CD4-positive, alpha-beta T cell treated with Interleukin-15 for 4 hours (primary cell): ENCODE measurements at places on chromosomes 7 and 10.

GRCh38 chr10:80614576-80615416, 77.1 kb downstream of the SH2D4B start:
- no peak for DNase-seq

- DNase-seq = no peak
Measured at GRCh38 chr7:18013936-18014335, 13.7 kb downstream of the PRPS1L1 start.

DNA sequence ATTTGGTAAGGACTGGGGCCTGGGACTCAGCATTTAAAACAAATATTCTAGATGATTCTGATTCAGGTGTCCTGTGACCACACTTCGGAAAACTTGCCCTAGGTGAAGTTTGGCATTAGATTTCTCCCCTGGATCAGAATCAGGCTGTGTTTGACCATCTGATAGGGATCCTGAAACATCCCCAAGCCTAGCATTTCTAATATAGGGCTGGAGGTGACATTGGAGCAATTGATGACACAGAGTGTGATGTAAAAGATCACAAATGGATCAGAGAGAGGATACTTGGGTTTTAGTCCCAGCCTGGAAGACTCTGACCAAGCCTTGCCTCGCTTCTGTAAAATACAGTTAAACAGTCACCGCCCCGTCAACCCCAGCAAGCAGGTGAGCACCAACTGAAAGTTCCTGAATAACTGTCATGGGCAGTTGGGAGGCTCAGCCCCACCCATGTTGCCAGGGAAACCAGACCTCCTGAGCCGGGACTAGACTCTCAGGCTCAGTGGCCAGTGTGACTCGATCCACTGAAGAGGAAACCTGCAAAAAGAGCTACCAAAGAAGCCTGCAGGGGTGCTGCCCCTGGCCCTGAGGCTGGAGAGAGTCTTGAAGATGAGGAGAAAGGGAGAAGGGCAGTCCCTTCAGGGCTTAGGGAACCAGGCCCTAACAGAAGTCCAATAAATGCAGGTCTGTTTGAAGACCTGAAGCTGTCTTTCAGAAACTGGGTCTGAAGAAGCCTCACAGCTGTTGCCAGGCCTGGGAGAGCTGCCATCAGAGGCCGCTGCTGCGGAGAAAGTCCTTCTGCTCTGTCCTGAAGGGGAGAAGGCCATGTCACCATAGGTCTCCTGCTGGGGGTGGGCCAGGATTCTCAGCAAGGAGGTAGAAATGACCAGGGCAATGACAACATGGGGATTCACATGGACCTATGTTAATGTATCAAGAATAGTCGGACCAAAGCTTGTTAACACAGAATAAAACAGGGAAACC, 126.1 kb upstream of the KCNMA1 start:
- no peak for DNase-seq

DNA sequence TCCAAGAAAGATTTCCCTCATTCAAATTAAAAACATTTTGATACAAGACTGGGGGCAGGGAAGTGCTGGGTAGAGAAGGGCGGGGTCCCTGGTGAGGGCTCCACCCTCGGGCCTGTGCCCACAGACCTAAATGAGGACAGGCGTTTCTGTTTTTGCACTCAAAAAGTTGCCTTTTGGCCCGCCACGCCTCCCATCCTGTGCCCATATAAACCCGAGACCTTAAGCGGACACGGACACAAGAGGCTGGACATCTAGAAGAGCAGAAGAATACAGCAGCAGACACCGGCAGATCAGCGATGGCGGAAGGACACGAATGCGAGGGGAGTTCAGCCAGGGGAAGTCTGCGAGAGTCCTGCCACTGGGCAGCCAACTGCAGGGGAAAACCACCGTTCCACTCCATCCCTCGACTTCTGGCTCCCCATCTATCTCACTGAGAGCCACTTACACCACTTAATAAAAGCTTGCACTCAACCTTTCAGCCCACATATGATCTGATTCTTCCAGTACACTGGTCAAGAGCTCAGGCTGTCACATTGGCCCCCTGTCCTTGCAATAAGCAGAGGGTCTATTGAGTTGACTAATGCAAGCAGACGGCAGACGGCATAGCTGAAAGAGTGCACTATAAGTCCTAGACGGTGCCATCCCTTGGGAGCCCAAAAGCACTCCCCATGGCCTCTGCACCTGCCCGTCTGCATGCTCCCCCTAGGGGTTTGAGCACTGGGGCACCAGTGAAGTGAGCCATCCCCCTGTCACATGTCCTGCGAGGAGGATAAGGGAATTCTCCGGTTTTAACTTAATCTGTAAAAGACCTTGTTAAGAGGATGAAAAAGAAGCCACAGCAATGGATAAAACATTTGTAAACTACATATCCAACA, 181.8 kb upstream of the PRSS1 start:
- DNase-seq = no peak

GRCh38 chr10:118238573-118239235, 103.4 kb downstream of the FAM204A start:
- DNase-seq = no peak

DNA sequence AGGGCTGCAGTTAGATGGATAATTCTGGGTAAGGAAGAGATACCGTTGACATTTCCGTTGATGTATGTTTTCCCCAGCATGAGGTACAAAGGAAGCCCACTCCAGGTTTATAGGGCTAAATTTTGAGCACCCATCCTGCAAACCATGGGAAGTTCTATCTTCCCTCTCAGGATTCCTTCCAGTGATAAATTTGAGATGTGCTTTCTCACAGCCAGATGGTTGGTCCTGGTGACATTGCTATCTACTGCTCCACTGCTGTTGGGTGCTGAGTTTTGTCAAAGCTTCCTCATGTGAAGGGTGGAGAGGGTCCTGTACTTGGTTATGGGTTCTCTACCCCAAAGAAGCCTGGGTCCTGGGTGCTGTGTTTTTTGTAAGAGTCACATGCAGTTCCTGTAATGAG, 57.4 kb downstream of the CXCL12 start:
- no peak for DNase-seq

DNA sequence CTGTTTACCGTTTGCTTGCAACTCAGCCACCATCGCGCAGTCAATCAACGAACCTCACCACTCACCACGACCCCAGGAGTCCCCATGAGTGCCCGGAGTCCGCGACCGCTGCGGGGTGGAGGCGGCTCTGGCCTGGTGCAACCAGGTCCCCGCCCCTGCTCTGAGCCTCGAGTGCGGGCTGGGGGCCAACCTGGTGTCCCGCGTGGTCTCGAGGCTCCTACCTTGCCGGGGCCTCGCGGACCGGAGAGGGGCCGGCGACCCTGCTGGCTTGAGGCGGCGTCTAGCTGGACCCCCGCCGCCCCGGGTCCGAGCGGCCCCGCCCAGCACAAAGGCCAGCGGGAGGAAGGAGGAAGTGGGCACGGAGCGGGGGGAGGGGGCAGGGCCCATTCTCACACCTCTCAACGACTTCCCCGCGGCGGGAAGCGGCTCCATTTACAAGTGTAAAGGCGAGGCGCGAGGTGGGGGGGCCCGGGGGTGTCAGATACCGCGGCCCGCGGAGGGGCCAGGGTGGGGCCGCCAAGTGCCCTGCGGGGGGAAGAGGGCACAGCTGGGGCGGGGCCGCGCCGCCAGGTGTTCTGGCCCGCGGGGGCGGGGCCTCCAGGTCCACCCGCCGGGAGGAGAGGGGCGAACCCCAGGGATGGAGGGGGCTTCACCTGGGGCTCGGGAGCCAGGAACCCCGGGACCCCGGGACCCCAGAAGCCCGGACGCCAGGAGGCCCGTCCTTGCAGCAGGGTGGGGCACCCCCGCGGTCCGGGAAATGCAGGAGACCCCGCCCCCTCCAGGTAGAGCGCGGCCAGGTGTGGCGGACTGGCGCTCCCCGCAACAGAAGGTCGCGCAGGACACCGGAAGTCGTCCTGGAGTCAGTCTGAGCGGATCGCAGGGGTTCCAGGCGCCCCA, 8.6 kb downstream of the CTBP2 start:
- no peak for DNase-seq

GRCh38 chr7:81768951-81769778, 682 bp downstream of the HGF start:
- DNase-seq = no peak

DNA sequence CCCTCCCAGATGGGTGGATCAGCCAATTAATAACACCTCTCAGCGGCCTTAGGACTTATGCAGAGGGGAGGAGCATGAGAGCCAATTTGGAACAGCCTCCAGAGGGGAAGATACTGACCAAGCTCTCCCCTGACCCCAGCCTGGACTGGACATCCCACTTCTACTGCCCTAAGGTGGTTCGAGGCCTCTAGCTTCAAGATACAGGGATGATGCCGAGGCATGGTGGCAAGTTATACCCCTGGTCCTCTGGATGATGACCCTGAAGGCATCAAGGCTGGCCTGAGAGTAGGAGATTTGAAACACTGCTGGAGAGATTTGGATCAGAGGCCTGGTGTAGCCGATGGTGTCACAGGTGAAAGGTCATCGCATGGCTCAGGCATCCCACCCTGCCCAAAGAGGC, 3.2 kb downstream of the CDH23 start:
- DNase-seq = no peak

- no peak for DNase-seq
Measured at GRCh38 chr7:110786328-110786965, 304.5 kb upstream of the LRRN3 start.

DNA sequence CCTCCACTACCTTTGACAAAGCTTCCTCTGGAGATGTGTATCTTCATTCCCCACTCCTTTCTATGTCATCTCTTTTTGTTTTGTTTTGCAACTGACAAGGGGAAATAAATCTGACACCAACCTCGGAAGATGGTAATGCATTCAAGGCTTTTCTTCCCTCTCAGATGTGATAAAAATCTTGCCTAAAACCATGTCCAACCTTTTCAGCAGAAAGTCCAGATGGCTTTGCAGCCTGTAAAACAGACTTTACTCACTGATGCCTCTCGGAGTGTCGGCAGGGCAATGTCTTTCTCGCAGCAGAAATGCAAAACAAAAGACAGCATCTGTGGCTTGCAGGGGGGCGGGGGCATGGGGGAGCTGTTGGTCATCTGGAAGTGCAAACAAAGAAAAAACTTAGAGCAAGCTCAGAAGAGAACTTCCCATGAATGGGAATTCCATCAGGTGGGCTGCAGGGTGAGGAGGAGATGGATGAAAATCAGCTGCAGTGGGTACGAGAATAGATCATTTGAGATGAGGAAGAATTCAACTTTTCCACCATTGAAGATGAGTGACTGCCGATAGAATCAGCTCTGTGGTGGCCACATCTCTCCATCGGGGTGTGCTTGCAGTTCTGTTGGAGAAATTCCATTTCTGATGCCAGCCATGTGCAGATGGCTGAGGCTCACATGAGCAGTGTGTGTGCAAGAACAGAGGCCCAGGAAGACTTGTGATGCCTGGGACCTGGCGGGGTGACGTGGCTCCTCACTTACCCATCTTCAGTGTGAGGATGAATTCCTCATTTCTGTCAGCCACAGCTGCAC, 237.7 kb downstream of the WDR37 start:
- no peak for DNase-seq

GRCh38 chr10:15210521-15210920, 42.0 kb upstream of the NMT2 start:
- DNase-seq = no peak

DNA sequence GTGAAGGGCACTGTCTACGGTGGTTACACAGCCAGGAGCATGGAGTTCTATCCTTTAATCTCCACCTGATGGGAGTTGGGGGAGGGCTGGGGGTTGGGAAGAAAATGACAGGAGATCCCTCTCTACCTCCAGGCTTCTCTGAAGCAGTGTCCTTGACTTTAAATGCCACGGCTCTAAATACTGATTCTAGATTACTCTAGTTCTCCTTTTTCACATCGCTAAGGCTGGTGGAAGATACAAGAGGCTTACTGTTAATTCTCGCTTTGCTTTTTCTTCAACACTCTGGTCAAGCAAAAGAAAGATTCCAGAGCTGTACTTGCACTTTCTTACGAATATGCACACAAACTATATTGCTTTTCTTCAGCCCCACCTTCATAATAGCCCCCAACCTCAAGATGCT, 30.5 kb downstream of the ARL3 start:
- no peak for DNase-seq

DNA sequence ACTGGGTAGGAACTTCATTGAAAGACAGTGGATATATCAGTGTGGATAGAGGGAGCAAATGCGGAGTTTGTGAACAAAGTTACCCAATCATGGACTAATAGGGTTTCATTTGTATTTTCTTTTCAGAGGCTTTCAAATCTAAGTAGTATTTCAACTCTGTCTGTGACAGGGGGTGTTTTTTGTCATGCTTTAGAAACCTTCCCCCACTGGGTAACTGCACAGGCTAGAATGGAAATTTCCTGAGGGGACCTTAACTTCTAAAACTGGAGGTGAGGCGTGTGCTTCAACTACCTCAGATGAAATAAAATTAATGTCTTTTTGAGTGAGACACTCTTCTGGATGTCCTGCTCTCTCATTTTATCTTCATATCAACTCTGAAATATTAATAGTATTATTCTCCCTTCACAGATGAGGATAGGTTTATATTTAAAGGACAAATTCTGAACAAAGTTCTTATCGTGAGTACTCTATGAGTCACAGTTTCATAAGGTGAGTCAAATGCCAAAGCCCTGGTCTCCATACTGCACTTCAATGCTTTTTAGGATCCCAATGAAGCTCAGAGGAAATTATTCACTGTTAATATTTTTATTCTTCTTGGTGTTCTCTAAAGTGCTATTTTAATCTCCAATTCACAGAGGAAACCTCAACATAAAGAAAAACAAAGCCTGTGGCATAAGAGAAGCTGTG, 770.6 kb downstream of the CCSER2 start:
- DNase-seq = no peak

- DNase-seq = no peak
Measured at GRCh38 chr7:145584401-145584800, 532.2 kb upstream of the CNTNAP2 start.

DNA sequence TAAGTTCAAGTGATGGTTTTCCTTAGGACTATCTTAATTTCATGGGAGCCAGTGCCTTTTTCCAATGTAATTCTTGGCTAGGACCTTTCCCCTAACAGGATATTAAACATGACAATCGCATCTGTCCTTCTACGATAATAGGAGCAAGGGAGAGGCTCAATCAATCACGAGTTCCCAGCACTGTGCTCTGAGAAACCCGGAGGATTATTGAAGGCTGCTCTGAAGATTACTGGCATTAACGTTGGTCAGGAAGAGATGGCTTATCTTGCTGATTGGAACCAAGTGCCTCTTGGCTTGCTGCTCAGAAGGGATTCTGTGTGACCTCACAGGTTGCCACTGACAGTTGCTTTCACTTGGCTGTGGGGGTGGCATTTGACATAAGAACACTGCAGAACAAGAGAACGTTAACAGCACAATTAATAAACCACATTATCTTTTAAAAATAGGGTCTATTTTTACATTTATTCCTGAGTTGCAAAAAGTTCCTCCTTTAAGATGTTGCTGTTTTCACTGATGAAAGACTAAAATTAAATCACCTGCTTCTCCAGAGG, 252.1 kb upstream of the TAC1 start:
- no peak for DNase-seq

- DNase-seq = no peak
Measured at GRCh38 chr7:91520645-91521044, 256.4 kb downstream of the FZD1 start.

- no peak for DNase-seq
Measured at GRCh38 chr10:80523773-80524172, 13.9 kb upstream of the SH2D4B start.

GRCh38 chr10:66951896-66952295, 26.1 kb downstream of the LRRTM3 start:
- no peak for DNase-seq
